ENCODE measurements at places on chromosomes 7 and 10.

DNA sequence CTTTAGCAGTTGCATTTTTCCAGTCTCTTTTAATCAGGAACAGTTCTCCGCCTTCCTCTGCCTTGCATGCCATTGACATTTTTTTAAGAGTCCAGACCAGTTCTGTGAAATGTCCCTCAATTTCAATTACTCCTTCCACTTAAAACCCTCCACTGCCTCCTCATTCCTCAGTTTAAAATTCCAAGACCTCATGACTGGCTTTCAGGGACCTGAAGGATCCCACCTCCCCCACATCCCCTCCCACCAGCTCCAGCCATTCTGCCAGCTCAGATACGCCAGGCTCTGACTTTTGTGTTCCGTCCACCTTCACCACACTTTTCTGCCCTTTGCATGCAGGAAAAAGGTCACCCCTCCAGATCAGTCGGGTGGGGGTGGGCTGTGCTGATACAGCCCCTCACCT, 8.7 kb downstream of the TNRC18 start:
- no peak for DNase-seq

DNA sequence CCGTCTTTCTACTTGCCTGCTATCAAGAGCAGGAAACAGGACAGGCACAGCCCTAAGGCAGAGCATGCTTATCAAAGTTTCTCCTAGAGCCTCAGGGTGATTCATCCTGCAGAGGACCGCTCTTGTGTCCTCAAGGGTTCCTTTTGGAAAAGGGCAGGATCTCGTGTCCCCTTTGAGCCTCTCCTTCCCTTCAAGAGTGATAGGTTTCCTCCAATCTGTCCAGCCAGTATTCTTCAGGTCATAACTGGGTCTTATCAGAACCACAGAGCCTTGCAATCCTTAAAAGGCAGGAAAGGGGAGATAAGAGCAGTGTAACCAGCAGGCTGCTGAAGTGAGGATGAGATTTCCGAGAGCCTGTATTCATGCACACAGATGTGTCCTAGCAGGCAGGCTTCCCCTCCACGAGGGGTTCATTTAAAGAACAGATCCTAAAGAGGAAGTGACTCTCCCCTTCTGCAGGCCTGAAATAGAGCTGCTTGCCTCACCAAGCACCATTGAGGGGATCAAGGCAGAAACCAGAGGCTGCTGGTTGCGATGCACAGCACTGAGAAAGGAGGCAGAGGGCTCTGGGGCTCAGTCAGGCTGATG, 90.5 kb upstream of the SVIL start:
- DNase-seq, result no peak

GRCh38 chr7:156673454-156673853, 32.9 kb downstream of the RNF32 start:
- DNase-seq, result no peak

DNA sequence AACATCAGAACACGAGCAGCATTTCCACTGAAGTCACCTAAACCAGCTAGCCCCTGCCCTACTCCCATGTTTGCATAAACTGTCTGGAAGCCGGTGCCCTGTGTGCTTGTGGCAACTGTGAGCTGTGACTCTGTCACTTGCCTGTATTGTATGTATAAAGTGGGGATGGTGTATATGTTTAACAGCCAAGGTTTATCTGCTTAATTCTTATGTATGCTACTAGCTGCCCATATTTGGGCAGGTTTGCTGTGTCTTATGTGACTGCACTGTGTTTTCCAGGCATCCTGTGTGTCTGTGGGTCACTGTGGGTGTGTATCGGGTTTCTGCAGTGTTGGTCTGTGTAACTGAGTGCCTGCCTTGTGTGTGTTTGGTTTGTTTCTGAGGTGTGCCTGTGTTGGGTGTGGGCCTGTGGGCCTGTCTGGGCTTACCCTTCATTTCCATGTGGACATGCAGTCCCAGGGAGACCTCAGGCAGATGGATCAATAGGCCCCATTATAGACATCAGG, 9.3 kb downstream of the LBX1 start:
- no peak for DNase-seq

GRCh38 chr7:7996568-7996967, 28.0 kb downstream of the GLCCI1 start:
- DNase-seq, result no peak

Data from foreskin melanocyte (primary cell).